ENCODE measurements at places on chromosomes 7 and 10.

DNA sequence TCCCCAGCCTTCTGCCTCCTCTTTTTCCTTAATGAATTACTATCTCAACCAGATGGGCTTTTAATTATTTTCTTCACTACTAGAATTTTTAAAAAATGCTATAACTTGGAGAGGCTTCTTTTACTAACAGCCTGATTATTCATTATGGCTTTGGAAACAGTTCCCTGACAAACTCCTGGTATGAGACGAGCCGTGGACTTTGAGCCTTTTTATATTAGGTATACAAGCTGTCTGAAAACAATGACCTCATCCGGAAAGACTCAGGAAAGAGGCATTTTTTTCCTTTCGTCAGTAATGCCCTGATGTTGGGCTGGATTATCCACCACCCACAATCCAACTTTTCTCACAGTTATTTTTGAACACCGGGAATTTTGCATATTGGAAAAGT lies 26.7 kb upstream of the ABLIM1 start:
- DNase-seq = no peak

- no peak for DNase-seq
Measured at GRCh38 chr10:74558897-74559296, 267.5 kb upstream of the KAT6B start.

- DNase-seq = no peak
Measured at GRCh38 chr7:16463949-16464715, 1.4 kb downstream of the SOSTDC1 start.

- no peak for DNase-seq
Measured at GRCh38 chr7:29116361-29117200, 29.8 kb downstream of the CPVL start.

- DNase-seq = no peak
Measured at GRCh38 chr10:64346389-64346788, 825.2 kb downstream of the REEP3 start.

DNA sequence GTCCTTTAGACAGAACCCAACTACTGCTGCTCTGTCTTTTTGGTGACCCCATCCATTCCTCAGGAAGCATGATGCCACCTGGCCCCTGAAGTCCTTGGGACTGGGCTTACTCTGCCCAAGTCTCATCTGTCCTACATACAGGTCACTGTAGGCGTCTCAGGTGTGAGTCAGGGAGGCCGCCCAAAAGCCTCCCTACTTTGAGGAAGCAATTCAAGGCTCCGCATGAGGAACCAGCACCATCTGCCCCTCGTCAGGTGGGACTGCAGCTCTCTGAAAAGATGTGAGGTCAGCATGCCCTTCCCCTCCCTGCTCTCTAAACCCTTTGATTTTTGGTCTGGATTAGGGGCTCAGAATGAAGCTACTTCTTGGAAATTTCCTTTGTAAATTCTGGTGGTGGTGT lies 354.8 kb downstream of the CXCL12 start:
- DNase-seq = peak; percentile 35

Measured in CD4-positive, alpha-beta T cell treated with Interleukin-17A for 1 hour (primary cell).